ENCODE measurements at places on chromosomes 16 and 17.

DNA sequence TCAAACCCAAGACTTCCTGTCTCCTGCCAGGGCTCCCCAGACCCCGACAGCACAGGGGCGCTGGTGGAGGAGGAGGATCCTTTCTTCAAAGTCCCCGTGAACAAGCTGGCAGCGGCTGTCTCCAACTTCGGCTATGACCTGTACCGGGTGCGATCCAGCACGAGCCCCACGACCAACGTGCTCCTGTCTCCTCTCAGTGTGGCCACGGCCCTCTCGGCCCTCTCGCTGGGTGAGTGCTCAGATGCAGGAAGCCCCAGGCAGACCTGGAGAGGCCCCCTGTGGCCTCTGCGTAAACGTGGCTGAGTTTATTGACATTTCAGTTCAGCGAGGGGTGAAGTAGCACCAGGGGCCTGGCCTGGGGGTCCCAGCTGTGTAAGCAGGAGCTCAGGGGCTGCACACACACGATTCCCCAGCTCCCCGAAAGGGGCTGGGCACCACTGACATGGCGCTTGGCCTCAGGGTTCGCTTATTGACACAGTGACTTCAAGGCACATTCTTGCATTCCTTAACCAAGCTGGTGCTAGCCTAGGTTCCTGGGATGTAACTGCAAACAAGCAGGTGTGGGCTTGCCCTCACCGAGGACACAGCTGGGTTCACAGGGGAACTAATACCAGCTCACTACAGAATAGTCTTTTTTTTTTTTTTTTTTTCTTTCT, 8.1 kb downstream of the SERPINF1 start:
- DNase-seq: no peak

DNA sequence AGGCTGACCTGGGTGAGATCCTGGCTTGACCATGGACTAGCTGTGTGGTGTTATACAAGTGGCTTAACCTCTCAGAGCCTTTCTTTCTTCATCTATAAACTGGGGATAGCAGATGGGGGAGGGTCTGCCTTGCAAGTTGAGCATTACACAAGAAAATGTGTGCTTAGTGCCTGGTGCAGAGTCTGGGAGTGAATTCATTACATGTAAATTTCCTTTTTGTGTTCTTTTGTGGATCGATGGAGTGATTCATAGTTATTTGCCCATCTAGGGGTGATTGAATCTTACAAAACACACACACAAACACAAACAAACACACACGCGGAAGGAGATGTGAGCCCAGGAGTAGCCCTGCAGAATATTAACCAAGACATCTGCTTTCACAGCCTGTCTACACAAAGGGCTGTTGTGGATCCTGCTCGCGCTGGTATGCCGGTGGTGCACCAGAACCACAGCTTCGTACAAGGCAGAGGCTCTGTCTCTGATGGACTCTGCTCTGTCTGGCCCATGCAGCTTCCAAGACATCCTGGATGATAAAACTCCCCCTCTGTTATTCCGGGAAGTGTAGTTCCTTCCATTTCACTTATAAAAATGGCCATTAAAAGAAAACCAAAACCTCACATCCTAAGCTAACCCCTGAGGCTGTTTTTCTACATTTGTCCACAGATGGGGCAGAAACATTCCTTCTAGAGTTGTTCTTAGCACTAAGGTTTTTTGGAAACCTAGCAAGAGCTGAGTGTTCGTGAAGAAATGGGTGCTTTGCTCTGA, 86.1 kb downstream of the UTP18 start:
- no peak for DNase-seq

DNA sequence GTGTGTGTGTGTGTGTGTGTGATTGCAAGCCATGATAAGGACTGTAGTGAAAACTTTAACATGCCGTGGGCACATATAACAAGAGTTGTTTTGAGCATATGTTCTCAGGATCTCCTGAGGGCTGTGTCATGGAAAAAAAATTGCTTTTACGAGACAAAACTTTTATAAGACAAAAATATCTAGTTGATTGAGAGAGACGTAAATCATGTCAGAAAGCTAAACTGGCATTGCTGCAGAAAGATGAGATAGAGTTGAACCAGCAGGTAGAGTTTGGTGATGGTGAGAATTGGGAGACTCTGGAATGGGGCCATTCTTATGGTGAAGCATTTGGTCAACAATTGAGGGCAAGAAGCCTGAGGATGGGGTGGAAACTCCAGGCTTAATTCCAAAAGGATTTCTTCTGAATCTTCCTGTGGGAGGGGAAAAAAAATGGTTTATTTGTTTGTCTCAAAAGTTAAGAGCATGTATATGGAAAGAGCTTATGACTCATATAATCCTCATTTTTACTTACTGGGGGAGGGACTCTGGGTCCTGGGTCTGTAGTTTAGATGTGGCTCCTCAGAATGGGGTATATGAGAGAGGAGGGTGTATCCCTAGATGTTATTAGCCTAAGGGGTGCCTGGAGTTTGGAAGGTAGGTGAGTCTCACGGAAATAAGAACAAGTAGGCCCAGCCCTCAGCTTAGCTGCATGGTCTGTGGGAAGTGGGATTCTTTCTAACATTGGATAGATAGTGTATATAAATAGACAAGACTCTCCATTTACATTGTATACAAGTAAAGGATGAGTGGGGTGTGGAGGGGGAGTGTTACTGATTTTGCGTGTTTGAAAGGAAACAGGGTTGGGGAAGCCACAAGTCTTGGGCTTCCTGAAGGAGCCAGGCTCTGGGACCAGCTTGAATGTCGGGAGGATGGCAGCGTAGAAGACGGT, 7.1 kb downstream of the MINK1 start:
- DNase-seq: no peak

GRCh38 chr16:50942143-50942542, 200.3 kb downstream of the CYLD start:
- DNase-seq: no peak

- DNase-seq: peak; percentile 64
Measured at GRCh38 chr17:76659928-76660655, 16.5 kb upstream of the ST6GALNAC1 start.

GRCh38 chr16:79062821-79063220, 537.7 kb downstream of the MAF start:
- DNase-seq: no peak

- DNase-seq: no peak
Measured at GRCh38 chr17:8939496-8940334, 25.8 kb downstream of the PIK3R5 start.

DNA sequence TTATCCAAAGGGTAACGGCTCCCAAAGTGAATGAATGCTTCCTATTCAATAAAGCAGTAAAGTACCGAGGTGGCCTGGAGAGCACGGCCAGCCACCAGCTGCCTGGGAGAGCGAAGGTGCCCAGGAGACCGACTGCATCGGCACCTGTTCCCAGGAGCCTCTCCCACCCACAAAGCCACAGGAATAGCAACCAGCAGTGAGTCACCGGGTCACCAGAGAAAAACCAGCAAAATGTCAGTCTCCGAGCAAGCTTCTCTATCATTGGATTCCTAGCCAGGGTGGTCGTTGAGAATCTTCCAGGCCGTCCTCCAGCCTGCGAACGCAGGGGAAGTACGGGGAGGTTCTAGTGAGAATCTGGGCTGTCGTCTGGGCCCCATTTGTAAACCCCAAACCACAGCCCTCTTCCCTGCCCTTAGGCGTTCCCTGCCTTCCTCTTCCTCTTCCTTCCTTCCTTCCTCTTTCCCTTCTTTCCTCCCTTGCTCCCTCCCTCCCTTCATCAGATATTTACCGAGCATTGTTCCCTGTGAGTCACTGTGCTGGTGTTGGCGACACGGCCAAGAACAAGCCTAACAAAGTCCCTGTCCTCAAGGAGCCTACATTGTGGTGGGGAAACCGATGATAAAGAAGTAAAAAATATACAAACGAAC, 114.6 kb downstream of the SLC39A11 start:
- peak; percentile 53 for DNase-seq

GRCh38 chr16:59634004-59634579, 900.0 kb upstream of the GOT2 start:
- no peak for DNase-seq

GRCh38 chr16:79468121-79468552, 132.4 kb downstream of the MAF start:
- no peak for DNase-seq

Data from ACHN (cell line).